ENCODE measurements at places on chromosomes 12 and 14.

- DNase-seq: no peak
Observed at GRCh38 chr14:49092345-49092744, 493.8 kb downstream of the RPS29 start.

DNA sequence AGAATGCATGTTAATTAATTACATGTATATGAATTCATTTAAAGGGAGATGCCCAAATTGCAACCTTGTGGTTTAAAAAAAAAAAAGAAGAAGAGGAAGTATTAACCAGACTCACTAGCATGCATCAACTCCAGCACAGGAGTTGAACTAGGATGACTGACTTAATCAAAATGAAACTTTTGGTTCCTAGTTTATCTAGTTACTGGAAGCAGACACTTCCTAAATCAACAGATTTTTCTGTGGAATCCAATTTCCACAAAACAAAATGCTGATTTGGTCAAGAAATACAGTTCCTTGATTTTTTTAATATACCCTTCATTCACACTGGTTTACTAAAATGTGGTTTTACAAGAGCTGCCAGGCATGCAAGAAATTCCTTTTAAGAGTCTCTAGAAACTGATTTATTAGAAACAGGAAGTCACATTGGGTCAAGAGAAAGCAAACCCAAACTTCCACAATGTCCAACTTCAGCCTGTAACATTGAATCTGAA lies 41.6 kb downstream of the ITPR2 start:
- DNase-seq: no peak

GRCh38 chr14:101018561-101019290 lies 115.2 kb upstream of the RTL1 start:
- DNase-seq: no peak

DNA sequence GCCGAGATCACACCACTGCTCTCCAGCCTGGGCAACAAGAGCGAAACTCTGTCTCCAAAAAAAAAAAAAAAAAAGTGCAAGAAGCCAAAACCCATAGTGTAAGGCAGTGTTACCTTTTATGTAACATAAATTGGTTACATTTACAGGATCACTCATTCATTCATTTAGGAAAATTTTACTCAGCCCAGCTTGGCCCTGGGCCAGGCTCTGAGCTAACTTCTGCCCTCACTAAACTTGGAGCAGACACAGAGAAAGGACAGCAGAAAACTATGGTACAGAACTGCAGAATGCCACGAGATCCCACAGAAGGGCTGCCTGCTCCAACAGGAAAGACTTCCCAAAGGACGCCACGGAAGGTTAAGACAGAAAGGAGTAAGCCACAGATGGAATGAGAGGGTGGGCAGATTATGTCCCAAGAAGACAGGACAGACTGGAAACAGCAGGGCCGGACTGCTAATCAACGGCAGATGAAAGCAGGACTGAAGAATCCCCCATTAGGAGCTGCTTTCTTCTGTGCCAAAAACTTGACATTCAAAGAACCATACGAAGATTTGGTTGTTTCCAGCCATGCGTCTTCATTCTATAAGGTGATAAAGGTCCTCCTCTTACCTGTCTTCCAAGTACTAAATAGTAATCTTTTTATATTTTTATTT lies 18.9 kb downstream of the PPP1R13B start:
- no peak for DNase-seq

DNA sequence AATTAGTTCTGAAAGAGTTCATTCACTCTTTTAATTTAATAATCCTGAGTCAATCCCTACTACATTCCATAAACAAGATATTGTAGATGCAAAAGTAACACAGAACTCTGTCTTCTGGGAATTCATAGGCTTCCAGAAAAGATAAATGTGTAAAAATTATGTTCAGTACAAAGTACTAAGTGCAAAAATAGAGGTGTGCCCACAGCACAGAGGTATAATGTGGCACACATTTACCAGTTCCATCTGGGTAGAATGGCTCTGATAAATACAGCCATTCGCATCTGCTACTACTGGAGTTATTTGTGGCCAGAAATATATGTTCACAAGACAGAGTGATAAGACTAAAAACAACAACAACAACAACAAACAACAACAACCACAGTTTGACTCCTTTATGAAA lies 111.6 kb upstream of the PTPRB start:
- DNase-seq: no peak

- no peak for DNase-seq
Observed at GRCh38 chr14:23376482-23377197, at the start of gene CMTM5. Gene CMTM5 (plus strand): TSS chr14:23377046. CDS start chr14:23377252, 206 bp downstream.

GRCh38 chr12:124336742-124337520 lies 42.0 kb downstream of the RFLNA start:
- DNase-seq: no peak

DNA sequence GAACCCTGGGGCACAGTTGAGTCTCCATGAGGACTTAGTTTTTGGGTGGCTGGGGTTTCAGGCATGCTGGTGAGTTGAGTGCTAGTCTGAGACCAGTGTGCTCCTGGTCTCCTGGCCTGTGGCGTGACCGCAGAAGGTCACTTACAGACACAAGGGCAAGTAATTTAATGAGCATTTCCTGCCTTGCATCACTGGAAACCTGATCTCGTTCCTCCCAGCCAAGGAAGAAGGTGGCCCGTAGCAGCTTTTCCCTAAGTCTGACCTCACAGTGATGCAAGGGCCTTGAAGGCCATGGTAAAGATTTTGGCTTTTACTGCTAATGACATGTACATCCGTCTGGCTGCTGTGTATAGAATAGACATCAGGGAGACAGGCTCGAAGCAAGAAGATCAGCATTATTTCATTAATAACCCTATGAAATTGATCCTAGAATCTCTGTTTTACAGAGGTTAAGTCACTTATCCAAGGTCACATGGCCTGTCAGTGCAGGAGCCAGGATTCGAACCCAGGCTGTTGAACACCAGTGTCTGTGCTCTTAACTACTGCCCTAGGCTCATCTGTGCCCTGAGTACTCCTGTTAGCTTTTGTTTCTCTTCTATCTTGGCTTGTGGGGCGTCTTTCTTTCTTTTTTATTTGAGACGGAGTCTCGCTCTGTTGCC lies 4.6 kb downstream of the TMEM120B start:
- DNase-seq: no peak

DNA sequence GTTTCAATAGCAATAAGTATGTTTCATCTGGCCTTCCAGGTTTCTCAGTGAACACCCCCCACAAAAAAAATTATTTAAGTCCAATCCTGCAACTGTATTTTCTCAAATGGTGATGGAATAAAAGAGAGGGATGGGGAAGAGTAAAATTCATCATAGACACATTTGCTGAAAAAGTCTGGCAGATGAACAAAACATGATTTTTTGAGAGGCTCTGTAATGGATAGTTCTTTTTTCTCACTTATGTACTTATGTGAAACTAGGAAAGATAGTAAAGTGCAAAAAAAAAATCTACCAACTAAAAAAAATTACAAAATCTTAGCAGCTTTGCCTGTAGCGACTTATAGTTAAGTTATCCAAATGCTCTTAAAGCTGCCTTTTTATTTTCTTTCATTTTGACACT lies 412.4 kb downstream of the FOXG1 start:
- no peak for DNase-seq

- DNase-seq: no peak
Observed at GRCh38 chr12:27653661-27654060, 42.6 kb upstream of the REP15 start.

DNA sequence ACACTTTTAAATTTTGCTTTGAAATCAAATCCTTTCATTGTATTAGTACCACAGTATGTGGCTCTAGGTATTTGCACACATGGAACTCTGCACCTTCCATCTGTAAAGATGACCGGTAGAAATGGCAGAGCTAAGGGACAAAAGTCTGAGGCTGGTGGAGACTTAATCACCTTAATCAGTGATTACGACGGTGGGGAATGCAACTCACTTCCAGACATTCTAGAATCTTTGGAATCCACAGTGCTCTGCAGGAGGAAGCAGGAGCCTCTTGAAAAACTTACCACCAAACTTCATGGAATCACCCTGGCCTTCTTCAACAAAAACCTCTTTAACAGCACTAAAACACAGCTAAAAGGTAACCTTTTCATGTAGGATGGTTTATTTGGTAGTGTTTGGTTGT lies 3.9 kb upstream of the DACT1 start:
- DNase-seq: no peak

DNA sequence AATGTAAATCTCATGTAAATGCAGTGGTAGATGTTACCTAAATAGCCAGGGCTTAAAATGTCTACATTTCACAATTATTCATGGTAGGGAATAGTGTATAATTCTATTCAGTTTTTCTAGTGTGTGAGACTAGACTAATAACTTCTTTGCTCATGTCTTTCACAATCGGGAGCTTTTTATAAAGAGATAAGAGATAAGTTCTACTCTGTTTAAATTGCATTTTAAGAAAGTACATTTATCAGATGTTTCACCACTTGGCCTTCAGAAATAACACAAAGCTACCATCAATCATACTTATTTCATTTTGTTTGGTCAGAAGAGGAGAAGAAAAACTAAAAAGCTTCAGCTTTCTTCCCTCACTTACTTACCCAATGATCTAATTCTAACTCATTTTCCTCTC lies 725.5 kb upstream of the FLRT2 start:
- no peak for DNase-seq

- no peak for DNase-seq
Observed at GRCh38 chr14:28577187-28577586, 189.4 kb upstream of the FOXG1 start.

DNA sequence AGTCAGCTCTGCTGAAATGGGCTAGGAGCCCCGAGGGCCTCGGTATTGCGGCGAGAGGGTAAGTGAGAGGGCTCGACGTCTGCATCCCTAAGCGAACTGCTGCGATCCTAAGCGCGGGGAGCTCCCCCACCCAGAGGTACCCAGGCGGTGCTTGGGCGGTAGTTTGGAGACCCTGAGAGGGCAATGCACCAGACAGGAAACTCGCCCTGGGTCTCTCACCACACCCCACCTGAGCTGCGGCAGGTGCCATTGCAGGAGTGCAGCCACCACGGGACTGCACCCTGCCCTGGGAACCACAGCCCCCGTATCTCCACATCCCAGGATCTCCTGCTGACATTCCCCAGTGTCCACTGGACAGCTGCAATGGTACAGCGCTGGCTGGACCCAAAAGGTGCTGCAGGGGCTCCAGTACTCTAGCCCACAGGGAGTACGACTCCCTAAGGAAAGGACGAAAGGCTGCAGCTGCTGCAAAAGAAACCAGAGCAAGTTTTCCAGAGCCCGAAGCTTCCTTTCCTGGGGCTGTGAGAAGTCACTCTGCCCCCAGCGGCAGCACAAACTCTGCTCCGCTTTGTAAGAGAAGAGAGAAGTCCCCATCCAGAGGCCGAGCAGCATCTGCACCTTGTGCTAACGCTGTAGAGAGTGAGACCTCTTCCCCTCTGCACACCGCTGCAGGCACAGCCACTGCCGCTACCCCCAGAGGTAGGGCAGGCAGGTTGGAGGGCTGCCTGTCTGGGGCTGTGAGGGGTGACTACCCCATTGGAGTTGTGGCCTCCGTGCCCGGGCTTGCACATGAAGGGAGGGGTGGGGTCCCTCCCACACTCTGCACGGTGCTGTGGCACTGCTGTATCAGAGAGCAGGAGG lies 31.1 kb upstream of the MON2 start:
- no peak for DNase-seq

DNA sequence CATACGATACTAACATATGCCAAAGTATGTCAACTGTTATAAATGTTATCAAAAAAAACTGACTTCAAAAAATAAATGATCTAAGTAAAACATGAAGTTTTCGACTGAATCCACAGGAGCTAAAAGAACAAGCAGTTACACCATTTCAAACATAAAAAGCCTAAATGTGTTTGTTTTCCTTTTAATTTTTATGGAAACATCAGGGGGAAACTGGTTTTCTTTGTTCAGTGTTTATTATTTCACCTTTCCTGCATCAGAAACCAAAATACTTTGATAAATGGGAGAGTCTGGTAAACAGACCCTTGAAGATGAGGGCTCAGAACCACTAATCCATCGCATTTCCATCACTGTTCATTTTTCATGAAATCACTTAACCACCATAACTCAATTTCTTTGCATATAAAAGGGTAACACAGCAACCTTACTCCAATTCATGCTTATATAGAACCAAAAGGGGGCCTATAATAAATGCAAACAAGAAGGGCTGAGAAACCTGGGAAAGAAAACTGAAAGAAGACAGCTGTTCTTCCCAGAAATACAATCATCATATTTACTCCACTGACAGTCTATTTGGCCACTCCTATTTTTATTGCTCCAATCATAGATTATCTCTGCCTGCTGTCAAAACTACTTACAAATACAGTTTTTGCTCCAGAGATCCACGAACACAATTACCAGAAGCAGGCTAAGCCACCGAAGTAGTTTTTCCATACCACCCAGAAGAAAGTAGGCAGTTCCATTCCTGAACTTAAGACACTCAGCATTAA lies 17.0 kb downstream of the FGD6 start:
- DNase-seq: no peak

GRCh38 chr12:56521209-56521589 lies 421 bp upstream of the RBMS2 start:
- no peak for DNase-seq

DNA sequence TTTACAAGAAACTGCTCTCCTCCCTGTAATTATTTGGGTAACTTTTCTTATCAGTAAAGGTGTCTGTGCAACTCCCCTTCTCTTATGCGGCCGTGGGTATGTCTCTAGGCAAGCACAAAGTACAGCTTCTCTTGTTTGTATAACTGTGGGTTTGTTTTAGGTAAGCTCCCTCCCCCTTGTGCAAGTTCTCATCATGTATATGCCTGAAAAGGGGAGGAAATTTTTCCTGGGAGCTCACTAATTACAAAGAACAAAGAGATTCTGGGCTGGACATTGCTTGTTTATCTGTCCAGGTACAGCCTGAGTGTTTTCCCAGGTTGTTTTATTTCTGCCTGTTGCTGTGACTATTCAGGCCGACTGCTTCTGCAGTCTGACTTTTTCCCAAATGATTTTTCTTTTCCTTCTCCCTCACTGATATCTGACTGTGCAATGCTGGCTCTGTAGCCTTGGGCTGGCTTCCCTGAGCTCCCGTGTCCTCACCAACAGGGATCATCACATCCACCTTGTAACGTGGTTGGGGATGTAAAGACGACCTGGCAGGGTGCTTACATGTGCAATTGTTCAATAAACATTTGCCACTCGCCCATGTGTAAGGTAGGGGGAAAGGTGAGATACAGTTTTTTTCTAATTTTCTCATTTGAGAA lies 916.5 kb downstream of the AACS start:
- no peak for DNase-seq

DNA sequence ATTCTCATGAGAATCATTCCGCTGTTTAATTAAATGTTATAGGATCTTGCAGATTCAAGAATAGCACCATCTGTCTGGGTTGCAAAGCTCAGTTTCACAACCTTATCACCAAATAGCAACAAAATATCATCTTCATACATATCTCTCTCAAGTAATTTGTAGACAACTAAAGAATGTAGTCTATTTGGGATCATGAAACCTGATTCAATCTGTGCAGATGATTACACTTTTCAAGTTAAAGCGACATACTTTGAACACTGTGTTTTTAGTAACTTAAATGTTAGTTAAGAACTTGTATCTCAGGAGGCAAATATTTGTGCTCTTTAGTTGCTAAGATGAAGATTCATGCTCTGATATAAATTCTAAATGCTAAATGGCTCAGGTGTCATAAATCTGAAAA lies 14.8 kb downstream of the MED13L start:
- no peak for DNase-seq

DNA sequence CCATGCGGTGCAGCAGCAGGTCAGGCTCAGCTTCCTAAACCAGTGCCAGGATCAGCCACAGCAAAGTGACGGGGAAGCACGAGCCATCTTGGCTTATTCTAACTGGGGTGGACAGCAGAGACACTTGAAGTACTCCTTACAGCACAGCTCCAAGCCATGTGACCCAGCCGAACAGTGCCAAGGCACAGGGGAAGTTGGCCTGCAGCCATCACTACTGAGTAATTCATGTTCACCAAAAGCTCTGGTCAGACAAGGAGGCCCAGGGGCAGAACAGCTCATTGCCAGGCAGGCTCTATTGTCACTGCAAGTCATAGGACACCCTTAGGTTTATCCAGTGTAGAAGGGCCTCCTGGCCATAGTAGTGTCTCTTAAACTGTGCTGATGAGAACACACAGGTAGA lies 23.4 kb upstream of the SLC35F4 start:
- no peak for DNase-seq
